Cardiac fibroblast (primary cell): ENCODE measurements at places on chromosomes 1 and 21.

GRCh38 chr1:236421850-236422516 lies 27.9 kb downstream of the EDARADD start:
- no peak for DNase-seq

GRCh38 chr21:38544661-38545060 lies 46.4 kb upstream of the ERG start:
- DNase-seq: no peak

DNA sequence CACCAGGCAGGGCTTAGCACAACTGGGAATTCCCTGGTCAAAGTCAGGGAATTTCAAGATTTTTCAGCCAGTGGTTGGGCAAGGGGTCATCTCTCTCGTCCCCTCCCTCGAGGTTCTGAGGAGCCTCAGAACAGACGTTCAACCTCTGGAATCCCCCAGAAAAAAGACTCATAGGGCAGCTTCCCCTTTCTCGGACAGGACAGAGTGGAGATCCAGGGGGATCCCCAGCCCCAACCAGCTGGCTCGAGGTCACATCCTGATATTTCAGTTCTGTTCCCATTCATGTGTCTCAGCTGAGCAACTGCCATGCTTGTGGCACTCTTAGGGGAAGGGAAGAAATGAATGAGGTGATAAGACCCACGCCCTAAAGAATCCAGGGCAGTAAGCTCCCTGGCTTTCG lies 4.9 kb upstream of the LAD1 start:
- DNase-seq: no peak

- peak; percentile 50 for DNase-seq
These were observed 27.5 kb downstream of the EDN2 start for GRCh38 chr1:41456847-41457540.

GRCh38 chr1:18560692-18561091 lies 70.0 kb upstream of the PAX7 start:
- no peak for DNase-seq

DNA sequence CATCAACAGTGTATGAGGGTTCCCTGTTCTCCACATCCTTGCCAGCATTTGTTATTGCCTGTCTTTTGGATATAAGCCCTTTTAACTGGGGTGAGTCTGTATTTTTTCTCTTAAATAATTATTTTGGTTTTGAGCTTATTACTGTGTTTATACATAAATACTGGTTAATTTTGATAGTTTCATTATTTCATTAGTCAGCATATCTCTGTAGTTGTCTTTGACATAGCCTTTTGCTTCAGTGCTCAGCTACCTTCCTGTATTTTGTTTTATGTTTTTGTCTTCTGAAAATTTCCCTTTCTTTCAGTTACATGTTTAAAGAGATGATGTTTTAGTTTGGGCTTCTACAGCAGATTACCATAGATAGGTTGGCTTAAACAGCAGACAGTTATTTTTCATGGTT lies 138.1 kb downstream of the XPR1 start:
- no peak for DNase-seq

DNA sequence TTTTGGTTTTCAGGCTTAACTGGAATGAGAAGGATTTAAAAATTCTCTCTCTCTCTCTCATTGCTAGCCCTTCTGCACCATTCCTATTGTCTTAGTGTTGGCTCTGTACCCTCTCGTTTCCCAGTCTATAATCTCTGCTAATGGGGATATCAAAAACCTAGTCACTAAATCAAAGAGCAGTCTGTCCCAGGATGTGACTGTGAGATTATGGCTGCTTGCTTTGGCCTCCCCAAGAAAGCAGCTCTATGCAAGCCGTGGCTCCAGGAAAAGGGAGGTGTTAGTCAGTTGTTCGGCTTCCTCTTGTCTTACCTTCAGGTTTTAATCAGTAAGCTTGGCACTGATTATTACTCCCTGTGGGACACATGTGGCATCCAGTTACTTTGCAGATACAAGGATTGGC lies 468.8 kb downstream of the USP25 start:
- no peak for DNase-seq

GRCh38 chr21:33856893-33857527 lies 58.6 kb downstream of the ATP5PO start:
- no peak for DNase-seq

DNA sequence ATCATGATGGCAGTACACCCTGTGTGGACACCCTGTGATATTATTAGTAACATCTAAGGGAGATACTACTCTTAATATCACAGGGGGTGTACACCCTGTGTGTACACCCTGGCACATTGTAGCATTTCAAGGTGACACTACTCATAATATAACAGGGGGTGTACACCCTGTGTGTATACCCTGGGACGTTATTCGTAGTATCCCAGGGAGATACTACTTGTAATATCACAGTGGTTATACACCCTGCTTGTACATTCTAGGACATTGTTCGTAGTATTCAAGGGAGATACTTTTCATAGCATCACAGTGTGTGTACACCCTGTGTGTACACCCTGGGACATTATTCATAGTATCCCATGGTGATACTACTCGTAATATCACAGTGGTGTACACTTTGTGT lies 67.4 kb upstream of the CNIH3 start:
- DNase-seq: no peak

DNA sequence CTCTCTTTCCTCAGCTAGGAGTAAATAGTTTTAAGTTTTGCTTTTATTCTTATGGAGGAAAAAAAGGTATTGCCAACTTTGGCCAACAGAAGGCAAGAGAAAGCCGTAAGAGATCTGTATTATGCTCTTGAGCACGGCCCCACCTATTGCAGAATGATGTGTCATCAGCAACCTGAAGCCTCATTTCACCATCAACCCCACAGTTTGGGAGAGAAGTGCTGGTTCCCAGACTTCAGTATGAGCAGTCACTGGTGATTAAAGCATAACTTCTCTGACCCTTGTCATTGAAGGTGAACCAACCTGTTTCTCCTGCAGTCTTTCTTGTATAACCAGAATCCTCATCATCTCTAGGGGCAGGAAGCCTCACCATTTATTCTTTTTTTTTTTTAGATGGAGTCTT lies 100.2 kb downstream of the SIPA1L2 start:
- no peak for DNase-seq

DNA sequence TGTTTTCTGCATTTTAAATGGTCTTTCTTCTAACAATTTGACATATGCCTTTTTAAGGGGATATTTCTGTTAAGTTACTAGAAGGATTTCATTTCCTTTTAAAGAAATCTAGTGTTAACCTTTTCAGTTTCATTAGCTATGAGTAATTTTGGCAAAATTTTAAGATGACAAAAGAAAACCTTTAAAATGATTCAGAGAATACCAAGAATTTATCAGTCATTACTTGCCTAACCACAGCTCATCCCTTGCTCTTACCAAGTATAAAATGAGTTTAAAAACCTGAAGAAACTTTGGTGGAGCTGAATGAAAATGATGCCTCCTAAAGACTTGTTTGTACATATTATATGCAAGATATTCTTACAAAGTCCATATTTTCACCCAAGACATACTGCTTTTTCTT lies 101.7 kb downstream of the NEK7 start:
- DNase-seq: peak; percentile 55

DNA sequence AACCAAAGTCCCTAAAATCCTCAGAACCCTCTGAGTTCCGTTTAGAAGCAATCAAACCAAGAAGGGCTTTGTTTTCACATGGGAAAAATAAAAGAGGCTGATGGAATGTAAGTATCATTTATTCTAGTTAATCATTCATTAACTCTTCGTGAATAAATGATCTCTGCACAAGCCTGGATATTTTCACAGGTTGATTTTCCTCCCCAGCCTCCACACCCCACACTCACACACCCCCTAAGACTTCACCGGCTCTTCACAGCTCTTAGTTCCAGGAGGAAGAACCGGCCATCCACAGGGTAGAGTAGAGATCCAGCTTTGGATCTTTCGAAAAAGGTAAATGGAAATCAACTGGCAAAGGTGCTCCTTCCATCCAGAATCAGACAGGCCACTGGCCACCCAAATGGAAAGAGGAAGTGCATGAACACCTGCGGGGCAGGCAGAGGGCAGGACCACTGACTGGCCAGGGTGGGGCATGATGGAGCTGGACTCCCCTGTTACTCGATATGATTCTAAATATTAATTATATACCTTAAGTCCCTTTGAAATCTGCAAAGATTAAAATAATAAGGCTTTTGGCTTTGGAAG lies 10.0 kb downstream of the C1orf198 start:
- no peak for DNase-seq

DNA sequence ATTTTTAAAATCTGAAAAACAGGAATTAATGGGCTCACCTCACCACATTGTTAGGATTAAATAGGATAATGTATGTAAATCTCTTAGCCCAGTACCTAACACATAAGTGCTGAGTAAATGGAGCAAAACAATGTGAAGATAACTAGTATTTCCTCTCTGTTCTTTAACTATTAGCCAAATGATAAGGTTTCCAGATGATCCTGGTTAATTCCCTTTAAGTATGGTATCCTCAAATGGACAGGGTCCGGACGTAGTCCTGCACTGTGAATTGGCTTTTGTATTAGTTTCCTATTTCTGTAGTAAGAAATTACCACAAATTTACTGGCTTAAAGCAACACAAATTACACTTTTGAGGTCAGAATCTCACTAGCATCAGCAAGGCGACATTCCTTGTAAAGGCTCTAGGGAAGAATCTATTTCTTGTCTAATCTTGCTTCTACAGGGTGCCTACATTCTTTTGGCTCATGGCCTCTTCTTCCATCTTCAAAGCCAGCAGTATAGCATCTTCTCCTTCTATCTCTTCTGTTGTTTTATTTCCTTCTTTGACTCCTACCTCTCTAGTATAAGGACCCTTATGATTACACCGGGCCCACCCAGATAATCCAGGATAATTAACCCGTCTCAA lies 17.1 kb downstream of the SCAF4 start:
- DNase-seq: no peak

- peak; percentile 97 for DNase-seq
These were observed 51.0 kb downstream of the GADD45A start for GRCh38 chr1:67735806-67736627.

DNA sequence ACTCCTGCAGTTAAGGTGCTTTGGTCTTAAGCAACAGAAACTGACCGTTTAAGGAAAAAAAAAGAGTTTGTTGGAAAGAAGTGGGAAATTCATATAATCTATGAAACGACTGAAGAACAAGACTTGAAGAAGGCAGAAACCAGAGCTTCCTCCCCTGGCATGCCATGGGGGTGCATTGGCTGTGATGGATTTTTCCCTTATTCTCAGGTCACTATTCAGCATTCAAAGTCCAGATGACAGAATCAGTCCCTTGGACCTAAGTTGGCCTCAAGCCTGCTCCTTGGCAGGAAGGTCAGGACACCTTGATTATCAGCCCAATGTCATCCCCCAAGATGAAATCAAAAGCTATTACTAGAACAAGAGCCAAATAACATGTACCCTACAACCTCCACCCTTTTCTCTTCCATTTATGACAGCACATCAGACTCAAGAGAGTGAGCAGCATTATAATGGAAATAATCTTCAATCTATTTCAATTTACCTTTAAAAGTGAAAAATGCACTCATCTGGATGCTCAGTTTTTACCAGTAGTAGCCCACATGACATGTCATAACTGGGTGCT lies 15.8 kb upstream of the TMEM9 start:
- no peak for DNase-seq

- DNase-seq: peak; percentile 29
These were observed 102.1 kb downstream of the S1PR1 start for GRCh38 chr1:101338714-101339430.

DNA sequence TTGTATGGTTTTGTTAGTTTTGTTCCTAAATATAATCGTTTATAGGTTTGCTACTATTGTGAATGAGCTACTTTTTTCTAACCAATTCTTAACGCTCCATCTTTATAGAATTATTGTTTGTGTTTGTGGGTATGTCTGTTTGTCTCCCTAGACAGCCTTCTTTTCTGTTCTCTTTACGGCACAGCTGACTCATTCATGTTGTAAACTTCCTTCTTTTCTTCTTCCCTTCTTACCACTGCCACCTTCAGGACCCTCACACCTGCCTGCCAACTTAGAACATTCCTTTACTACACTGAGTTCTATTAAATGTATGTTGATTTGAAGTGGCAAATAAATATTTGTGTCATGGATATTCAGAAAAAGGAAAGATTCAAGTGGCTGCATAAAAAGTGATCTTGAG lies 29.1 kb downstream of the AK5 start:
- no peak for DNase-seq

DNA sequence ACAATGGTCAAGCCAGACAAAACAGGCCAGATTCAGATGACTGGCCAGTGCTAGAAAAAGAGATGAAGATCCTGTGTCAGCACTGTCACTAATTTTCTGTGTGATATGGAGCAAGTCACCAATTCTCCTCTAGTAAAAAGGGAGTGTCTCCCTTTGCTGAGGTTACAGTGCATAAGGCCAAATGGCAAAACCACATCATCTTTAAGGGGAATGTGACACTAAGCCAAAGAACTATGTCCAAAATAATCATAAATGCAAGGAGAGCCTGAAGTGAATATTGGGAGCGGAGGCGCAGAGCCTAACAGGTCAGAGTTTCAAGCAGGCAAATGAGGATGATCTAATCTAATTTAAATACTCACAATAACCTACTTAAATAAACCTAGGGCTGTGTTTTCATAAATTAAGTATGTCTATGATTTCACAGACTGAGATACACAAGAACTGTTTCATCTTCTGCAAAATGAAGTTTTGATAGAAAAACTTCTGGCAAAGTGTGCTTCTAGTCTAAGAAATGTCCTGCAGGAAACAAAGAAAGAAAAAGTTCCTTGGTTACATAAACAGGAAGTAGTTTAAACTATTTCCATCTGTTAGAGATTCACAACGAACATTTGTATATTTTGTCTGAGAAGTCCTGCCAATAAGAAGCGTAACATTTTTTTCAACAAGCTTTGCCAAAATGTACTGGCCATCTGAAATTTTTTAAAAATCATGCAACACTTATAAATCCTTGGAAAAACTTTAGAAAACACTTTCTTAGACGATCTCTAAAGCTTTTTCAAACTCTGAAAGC lies 290.2 kb downstream of the LRRC40 start:
- peak; percentile 64 for DNase-seq

DNA sequence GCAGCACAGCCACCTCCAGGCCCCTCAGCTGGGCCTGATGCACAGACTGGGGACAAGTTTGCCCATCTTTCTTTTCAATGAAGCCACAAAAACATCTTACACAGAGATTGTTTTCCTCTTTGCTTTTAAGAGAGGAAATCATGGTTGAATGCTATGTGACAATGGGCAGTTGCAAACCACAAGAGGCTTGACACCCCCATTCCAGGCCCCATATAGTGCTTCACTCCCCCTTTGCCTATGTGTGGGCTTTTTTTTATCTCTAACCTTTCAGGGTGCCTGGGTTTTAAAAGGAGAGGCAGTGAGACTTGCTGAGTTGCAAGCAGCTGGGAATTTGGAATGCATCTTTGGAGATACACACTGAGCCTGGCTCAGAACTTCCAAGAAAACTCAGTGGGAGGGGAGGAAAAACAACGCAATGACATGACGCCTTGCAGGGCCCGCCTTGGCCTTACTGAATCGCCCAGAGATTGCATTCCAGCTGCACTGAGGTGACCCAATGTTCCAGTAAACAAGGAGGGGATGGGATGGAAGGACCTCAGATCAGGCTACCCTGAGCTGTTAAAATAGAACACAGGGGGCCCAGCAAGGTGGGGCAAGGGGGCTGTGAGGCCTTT lies 145.2 kb upstream of the ZNF648 start:
- peak; percentile 9 for DNase-seq
